Stimulated activated CD4-positive, alpha-beta T cell treated with anti-CD3 and anti-CD28 coated beads, Interleukin-4, amount 100 ng/mL, for 4 hours (primary cell): ENCODE measurements at places on chromosomes 2 and 18.

- DNase-seq = no peak
These were observed 6.8 kb upstream of the SNED1 start for GRCh38 chr2:240991378-240992263.

DNA sequence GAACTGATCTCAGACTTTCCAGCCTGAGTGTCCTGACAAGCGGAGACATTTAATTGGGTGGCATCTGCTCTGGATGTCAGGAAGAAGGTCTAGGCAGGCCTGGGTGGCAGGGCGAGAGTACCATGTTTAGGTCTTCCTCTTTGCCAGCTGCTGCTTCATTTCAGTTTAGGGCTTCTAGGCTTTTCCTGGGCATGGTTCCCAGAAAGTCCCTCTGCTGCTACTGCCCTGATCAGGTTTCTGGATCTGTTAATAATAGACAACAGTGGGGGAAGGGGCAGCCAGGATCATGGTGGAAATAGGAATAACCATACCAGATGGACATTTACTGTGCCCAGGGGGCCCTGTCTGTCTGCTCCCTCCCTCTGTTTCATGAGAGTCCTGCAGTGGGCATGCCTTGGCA, 2.3 kb upstream of the PLCD4 start:
- no peak for DNase-seq

DNA sequence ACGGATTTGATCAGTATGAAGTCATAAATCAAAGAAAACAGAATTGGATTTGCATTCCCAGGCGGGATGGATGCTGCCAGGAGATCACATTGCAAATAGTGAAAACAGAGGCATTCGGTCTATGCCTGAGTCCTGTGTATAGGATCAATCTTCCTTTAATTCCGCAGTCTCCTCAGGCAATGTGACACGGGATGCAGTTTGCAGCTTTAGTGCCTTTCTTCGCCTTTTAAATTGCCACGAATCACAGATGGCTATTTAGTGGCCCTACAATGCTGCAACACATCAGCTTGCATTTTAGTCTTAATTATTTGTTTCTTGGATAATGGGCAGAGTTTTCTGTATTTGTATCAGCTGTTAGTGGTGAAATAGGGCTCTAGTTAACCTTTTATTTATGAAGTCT, 6.8 kb downstream of the ADCYAP1 start:
- DNase-seq = no peak

- no peak for DNase-seq
These were observed 19.6 kb upstream of the IL1A start for GRCh38 chr2:112803691-112804521.

DNA sequence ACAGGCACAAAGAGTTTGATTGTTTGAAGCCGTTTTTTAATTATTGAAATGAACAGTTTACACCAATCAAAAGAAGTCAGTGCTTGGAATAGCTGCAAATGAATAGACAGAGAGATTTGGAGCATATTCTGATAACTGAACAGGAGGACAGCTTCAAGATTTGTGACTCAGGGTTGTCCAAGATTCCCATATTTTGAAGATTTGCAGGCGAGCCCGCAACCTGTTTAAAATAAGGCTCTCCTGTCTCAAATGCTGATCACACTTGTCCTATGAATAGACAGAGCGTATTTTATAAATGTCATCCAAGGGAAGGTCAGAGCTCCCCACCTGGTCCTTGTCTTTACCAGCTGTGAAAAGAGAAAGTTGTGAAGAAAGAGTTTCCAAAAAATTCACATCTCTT, 198.7 kb downstream of the RNF144A start:
- DNase-seq = no peak

GRCh38 chr2:239763433-239764097, 261.6 kb downstream of the NDUFA10 start:
- no peak for DNase-seq

GRCh38 chr2:7400628-7401027, 483.4 kb downstream of the RNF144A start:
- DNase-seq = no peak

DNA sequence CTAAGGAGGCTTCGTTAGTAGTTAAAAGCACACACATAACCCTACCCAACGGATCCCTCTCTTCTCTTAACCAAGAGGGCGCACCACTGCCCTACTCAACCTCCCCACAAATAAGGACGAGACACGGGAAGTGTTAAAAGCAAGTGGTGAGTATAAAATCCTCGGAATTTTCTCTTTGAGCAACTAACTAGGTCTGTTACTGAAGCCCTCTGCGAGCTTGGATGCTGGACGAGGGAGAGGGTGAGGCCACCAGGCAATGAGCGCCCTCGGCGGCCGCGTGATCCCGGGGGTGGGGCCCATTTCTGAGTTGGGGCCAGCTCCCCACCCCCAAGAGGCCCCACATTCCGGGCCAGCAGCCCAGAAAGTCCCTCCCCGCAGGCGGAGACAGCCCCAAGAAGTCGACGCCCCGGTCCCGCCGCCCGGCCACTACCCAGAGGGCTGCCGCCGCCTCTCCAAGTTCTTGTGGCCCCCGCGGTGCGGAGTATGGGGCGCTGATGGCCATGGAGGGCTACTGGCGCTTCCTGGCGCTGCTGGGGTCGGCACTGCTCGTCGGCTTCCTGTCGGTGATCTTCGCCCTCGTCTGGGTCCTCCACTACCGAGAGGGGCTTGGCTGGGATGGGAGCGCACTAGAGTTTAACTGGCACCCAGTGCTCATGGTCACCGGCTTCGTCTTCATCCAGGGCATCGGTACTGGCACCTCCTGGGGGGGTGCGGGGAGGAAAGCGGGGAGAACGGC, at the start of gene CYBRD1:
CYBRD1 (plus strand) TSS at position 423 of the 736 bp plus-strand sequence; CDS start at position 495, 72 bp downstream.
- DNase-seq = no peak

GRCh38 chr2:146939991-146940685, 904.7 kb upstream of the ACVR2A start:
- DNase-seq = no peak

GRCh38 chr2:84643991-84644390, 127.7 kb downstream of the DNAH6 start:
- no peak for DNase-seq
